ENCODE measurements at places on chromosomes 3 and 15.

DNA sequence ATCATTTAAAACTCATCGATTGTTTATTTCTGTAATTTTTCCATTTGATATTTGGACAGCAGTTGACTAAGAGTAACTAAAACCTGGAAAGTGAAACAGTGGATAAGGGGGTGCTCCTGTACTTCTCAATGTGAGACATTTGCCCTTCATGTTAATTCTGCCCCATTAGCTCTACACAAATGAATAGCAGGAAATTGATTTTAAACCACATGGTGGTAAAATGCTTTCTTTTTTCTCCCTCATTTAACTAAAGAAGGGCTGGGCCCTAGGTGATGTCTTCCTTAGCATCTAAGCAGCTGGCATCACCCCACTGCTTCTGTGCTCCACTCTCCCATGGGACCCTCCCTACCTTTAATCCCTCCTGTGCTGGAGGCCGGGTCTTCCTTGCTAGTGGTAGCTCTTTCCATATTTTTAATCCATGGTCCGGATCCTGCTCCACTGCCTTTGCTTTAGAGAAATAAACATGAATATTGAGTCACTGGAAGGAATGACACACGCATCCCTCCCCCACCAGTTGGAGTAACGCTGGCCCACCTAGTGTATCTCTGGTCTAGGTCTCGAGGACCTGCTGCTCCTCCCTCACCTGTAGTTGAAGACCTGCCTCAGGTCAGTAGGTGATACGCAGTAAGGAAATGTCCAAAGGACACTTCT, 30.2 kb upstream of the LAMP3 start:
- DNase-seq = no peak

DNA sequence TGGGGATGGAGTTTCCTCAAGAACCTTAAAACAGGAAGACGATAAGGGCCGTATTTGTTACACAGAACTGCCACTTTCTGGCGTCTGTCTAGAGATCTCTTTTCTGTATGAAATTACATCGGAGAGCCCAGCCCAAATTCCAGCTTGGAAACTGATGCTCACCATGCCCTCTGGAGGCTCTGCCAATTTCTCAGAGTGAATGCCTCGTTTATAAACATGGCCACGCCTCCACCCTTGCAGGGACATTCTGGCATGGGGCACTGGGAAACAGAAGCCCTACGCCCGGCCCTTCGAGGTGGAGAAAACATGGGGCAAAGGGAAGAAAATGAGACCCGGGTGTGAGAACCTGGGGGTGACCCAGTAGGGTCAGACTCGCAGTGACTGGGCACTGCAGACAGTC, 53.4 kb upstream of the SEC13 start:
- DNase-seq = no peak

GRCh38 chr3:176848431-176849214, 348.7 kb downstream of the TBL1XR1 start:
- DNase-seq = no peak

DNA sequence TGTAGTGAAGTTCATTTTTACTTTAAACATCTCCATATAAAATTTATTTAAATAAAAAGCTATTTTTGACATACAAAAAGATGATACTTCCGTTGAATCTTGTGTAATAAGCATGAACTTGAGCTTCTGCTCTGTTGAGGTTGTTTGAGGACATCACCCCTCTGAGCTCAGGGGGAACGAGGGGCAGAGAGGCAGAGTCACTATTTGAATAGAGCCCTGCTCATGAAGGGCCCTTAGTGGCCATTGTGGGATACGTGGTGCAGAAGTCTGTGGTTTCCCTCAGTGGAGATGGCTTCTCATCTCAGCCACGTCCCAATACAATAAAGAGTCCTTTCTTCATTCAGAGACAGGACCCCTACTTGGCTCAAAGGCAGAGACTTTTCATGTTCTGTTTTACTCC, 10.6 kb downstream of the CEMIP start:
- no peak for DNase-seq

DNA sequence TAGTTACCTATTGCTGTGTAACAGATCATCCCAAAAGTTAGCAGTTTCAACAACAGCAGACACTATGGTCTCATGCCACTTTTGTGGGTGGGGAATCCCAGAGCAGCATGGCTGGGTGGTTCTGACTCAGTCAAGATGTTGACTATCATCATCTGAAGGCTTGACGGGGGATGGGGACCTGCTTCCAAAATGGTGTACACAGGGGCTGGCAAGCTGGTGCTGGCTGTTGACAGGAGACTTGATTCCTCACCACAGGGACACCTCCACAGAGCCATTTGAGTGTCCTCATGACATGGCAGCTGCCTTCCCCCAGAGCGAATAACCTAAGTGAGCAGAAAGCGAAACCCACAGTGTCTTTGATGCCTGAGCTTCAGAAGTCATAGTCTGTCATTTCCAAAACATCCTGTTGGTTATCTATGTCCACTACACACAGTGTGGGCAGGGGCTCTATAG, 19.1 kb downstream of the DNAJB8 start:
- no peak for DNase-seq

DNA sequence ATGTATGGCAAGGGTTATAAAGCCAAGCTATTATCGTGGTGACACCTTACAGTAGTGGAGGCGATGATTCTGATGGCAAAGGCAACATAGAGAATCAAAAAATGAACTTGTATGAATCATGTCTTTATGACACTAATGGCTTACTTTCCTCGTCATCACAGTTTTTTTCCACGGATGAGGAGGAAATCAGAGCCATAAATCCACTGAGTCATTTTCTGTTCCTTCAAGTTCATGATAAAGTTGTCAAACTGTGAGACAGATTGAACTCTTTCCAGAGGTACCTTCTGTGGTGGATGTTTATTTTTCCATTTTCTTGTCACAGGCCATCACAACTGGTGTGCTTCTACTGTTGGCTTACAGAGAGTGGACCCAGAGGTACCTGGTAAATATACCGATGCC, 8.5 kb downstream of the TMEM212 start:
- no peak for DNase-seq

- DNase-seq = no peak
Observed at GRCh38 chr3:192212335-192212734, 515.0 kb downstream of the FGF12 start.
